Activated CD8-positive, alpha-beta memory T cell treated with anti-CD3 and anti-CD28 coated beads for 24 hours (primary cell): ENCODE measurements at places on chromosomes 11 and 22.

- no peak for DNase-seq
Observed at GRCh38 chr11:1052133-1053011, 15.9 kb upstream of the MUC6 start.

- no peak for DNase-seq
Observed at GRCh38 chr11:37450613-37451012, 852.6 kb upstream of the RAG2 start.

- DNase-seq: no peak
Observed at GRCh38 chr11:4699697-4700435, 2.2 kb upstream of the OR51E2 start.

DNA sequence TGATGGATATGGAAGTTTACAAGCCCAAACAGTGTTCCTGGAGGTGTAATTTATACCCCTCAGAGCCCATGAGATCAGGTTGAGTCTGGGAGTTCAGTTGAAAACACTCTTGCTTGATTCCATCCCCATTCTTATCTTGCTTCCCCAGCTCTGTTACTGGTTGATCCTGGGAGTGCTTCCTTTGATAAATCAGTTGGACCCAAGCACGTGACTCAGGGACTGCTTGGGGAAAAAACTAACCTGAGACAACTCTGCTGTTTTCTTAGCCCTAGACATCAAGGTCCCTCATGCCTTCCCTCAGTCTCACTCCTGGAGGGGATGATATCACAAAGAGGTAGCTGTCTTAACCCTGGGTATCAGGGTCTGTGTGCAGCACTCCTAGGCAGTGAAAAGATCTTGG, 35.0 kb upstream of the SLC1A2 start:
- no peak for DNase-seq

DNA sequence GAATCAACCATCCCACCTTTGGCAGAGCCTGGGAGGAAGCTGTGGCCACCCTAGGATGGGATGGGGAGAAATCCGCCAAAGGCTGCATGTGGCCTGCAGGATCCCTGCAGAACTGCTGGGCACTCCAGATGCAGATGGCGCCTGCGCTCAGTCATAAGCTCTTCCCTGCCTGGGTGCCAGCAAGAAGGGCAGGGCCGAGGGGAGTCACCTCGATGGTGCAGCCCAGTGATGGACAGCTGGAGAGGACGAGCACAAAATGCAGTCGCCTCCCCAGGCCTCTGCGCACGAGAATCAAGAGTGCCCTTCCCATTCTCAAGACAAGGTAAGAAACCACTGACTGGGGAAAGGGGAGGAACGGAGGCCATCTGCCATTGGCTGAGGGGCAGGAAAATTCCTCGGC, 693.6 kb downstream of the TBC1D22A start:
- DNase-seq: no peak

DNA sequence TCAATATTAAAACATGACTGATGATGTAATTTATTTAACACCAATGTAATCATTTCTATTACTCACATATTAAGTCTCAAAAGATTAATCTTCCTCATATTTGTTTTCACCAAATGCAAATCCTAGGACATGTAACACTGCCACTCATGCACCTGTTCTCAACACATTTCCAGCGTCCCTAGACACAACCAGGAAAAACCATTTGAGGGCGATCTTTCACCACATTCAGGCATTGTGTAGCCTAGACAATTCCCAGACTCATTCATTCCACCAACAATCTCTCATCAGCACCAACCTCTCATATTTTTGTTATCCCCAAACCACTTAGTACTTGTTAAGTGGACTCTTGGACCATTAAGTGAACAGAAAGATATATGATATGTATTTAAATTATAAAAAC, 66.1 kb downstream of the SLC36A4 start:
- DNase-seq: no peak

GRCh38 chr11:23723861-23724260, 773.0 kb upstream of the LUZP2 start:
- no peak for DNase-seq

- DNase-seq: no peak
Observed at GRCh38 chr11:11113626-11114025, 239.4 kb downstream of the CSNK2A3 start.

GRCh38 chr11:126839496-126839895, 161.1 kb downstream of the KIRREL3 start:
- DNase-seq: no peak

DNA sequence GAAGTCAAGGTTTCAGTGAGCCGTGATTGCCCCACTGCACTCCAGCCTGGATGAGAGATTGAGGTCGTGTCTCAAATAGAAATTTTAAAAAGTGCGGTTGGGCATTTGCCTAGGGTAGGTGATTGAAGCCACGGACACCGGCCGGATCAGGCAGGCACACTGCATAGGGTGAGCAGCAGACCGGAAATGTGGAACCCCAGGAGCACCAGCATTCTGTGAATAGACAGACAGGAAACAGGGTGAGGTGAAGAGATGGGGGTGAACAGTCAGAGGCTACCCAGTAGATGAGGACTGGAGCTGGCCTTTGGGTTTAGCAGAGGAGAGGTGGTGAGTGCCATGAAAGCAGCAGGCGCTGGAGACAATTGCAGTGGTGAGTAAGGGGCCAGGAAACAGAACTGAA, 43.5 kb downstream of the PPFIA1 start:
- DNase-seq: no peak

- peak; percentile 96 for DNase-seq
Observed at GRCh38 chr11:117843666-117844484, 19.3 kb upstream of the FXYD2 start.

DNA sequence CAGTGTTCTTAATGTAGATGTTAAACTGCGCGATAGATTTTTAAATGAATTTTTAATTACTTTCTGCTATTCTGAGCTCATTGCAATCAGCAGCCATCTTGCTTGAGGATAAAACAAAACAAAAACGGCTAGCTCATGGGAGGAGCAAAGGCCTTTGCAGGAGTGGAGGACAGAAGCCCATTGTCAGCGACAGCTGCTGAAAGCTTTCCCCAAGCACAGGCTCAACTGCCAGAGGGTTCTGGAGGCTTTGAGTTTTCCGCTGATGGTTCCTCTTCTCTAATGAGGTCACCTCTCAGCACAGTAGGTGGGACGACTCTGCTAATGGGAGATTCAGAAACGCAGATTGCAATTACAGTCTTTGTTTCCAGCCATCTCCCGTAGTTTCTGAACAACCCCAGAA, 167.1 kb upstream of the TTC12 start:
- DNase-seq: no peak

DNA sequence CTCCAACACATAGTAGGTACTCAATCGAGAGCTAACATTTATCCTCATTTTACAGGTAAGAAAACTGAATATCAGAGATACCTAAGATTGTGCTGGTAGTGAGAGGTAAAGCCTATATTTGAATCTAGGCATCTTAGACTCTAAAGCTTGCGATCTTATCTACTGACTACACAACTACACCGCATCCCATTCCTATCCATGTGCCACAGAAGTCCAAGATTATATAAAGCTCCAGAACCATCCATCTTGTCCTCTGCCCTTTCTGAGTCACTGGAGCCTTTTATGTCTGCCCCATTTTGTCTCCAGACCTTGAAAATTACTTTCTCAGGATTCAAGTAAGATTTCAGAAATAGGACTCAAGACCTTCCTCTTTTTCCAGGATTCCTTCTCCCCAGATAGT, 84.4 kb downstream of the OR5AK2 start:
- DNase-seq: no peak

- no peak for DNase-seq
Observed at GRCh38 chr11:116580799-116581198, 192.0 kb downstream of the BUD13 start.

DNA sequence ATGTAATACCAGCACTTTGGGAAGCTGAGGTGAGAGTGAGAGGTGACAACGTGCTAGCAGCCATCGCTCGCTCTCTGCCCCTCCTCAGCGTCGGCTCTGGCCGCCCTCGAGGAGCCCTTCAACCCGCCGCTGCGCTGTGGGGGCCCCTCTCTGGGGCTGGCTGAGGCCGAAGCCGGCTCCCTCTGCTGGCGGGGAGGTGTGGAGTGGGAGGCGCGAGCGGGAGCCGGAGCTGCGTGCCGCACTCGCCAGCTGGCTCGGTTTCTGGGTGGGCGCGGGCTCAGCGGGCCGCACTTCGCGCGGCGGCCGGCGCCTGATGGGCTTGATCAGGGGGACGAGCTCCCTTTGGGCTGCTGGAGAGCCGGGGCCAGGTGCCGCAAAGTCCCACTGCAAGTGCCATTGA, 98.9 kb upstream of the UBASH3B start:
- peak; percentile 68 for DNase-seq

DNA sequence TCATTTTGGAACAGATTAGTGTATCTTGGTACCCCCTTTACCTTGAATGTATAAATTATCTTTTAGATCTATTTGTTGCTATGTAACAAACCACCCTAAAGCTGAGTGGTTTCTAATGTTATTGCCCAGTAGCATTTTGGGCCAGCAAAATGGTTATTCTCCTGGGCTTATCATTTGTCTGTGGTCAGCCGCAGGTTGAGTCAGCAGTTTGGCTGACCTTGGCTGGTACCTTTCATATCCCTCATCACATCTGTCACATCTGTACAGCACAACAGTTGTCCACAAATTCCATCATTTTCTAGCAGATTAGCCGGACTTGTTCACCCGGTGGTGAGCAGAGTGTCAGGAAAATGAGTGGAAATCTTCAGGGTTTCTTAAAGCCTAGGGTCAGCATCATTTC, 588.5 kb upstream of the ARHGAP42 start:
- no peak for DNase-seq

- DNase-seq: peak; percentile 95
Observed at GRCh38 chr22:49929211-49929979, 11.0 kb downstream of the CRELD2 start.

DNA sequence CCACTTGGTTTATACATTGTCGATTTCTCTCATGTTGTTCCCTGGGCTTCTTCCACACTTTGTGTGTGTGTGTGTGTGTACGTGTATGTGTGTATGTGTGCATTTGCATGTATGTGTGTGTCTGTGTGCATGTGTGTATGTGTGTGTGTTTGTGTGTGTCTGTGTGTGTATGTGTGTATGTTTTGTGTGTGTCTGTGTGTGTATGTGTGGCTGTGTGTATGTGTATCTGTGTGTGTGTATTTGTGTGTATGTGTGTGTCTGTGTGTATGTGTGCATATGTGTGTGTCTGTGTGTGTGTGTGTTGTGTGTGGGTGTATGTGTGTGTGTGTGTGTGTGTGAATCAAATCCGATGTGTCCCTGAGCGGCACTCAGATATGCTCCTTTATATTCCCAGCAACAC, 4.5 kb upstream of the SCGB1D2 start:
- DNase-seq: no peak

- no peak for DNase-seq
Observed at GRCh38 chr11:102332611-102332994, 14.4 kb upstream of the BIRC2 start.

DNA sequence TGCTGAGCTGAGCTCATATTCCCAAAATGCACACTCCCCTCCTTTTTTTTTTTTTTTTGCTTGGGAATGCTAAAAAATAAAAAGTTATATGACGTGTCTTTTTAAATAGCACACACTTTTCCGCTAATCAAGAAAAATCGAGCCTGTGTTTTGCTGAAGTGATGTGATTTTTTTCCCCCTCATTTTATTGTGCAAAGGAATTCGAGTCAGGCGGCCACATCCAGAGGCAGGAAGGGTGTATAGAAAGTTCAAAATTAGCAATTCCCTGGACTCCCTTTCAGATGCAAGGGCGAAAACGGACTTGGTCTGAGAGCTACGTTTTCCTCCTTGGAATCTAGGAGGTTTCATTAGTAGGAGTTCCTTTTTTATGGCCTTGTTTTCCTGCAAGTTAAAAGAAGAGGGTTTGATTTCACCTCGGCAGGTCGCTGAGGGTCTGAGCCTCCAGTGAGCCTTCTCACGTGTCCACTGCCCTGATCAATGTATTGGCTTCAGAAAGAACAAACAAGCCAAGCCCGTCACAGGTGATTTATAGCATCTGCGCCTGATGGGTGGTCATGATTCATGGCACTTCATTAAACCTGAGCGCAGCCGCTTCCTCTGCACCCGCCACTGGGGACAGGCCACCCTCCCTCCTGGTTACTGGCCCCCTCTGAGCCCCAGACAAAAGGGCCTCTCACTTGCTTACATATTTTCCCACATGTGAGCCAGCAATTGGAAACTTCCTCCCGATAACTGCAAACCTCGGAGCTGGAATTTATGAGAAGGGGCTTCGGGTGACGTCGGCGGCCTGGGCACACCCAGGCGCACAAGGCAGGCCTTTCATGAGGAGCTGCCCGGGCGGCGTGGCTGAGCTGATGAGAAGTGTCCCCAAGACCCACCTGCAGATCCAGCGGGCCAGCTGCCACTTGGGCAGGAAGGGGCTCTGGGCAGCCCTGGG, 64.4 kb upstream of the LINC01488 start:
- DNase-seq: no peak

DNA sequence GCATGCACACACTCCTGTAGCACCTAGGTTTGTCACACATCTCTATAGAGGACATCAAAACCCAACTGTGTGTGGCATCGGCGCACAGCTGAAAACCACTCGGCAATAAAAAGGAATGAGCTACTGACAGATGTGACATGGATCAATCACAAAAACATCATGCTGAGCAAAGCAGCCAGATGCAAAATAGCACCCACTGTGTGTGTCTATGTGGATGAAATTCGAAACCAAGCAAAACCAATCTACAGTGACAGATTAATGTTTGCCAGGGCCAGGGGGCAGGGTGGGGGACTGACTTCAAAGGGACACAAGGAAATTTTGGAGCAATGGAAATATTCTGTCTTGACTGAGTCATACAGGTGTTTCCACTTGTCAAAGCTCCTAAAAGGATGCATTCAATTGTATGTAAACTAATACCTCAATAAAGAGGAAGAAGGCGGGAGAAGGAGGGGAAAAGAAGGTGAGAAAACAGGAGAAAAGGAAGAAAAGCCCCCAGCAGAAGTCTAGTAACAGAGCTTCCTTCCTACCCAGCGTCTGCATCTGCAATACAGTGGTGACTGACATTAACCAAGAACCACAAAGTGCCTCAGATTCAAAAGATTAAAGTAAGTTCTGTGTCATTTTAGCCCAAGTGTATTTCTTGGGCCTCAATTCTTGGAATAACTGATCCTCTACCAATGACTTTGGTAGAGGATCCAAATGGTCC, 49.8 kb downstream of the PACSIN2 start:
- peak; percentile 64 for DNase-seq

- peak; percentile 88 for DNase-seq
Observed at GRCh38 chr11:75214411-75214821, 26.2 kb upstream of the TPBGL start.

DNA sequence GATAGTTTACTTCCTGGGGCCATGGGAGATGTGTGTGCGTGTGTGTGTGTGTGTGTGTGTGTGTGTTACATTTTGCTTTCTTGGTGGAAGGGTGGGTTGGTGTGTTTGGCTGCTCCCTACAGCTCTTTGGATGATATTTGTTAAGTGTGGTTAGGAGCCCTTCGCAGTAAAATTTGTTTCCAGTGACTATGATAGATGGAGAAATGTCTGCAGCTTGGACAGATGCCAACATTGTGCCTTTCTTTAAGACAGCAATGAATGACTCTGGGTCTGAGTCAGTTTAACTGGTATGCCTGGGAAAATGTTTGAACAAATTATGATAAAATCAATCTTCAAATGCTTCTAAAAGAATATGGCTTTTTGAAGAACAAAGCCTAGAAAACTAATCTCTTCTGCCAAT, 102.7 kb upstream of the TRPC6 start:
- DNase-seq: no peak
